Ovary (tissue), 10 donors: ENCODE measurements at places on chromosomes 12 and 14. TPM values are rescaled to one million over a fixed set of nuclear protein-coding genes. Genes with fewer than 3 reads are reported as not detected.

Gene KCNMB4
- total RNA-seq, result 5.5 TPM

Gene RNASE7
- total RNA-seq, result not detected

Gene OR10AD1
- total RNA-seq, result not detected

Gene SRRM4
- not detected for total RNA-seq

Gene C3AR1
- 5.1 TPM for total RNA-seq

Gene PDE3A
- 7.0 TPM for total RNA-seq

- DNase-seq, result no peak
Observed at GRCh38 chr14:32986791-32987540, 48.3 kb downstream of the NPAS3 start.

DNA sequence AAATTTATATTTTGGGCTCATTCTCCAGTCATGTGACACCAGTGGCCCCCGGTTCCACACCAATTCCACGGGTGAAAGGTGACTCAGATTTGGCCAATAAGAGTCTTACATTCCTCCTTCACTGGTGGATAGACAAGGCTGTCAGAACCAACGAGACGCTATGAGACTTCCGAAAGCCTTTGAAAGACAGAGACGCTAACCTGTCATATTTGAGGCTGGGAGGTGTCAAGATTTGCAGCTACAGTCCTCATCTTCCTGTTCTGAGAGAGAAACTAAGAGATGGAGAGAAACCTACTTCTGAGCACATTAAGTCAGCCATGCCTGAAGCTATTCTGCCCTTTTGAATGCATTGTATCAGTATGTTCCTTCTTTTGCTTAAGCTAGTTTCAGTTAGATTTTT lies 171.2 kb downstream of the FLRT2 start:
- DNase-seq, result no peak

GRCh38 chr14:104130974-104131651 lies 7.3 kb upstream of the KIF26A start:
- DNase-seq, result peak; percentile 42

DNA sequence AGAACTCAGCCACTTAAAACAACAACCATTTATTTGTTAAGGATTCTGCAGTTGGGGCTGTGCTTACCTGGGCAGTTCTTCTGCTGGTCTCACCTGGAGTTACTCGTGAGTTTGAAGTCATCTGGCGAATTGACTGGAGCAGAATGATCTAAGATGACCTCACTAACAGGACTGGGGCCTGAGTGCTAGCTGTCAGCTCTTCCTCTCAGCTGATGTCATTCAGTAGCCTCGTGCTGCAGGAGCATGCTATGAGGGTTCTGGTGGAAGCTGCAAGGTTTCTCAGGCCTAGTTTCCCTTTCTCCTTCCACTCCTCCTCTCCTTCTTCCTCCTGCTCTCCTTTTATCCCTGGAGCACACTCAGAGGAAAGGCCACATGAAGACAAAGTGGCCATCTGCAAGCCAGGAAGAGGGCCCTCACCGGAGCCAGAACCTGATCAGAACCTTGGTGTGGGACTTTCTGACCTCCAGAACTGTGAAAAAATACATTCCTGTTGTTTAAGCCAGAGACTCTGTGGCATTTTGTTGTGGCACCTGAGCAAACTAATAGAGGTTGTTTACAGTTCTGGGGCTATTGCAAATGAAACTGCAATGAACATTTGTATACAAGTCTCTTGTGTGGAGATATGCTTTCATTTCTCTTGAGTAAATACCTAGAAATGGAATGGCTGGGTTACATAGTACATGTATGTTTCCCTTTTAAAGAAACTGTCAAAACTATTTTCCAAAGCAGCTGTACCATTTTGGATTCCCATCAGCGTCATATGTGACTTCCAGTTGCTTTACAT lies 21.9 kb upstream of the MAP3K9 start:
- no peak for DNase-seq

DNA sequence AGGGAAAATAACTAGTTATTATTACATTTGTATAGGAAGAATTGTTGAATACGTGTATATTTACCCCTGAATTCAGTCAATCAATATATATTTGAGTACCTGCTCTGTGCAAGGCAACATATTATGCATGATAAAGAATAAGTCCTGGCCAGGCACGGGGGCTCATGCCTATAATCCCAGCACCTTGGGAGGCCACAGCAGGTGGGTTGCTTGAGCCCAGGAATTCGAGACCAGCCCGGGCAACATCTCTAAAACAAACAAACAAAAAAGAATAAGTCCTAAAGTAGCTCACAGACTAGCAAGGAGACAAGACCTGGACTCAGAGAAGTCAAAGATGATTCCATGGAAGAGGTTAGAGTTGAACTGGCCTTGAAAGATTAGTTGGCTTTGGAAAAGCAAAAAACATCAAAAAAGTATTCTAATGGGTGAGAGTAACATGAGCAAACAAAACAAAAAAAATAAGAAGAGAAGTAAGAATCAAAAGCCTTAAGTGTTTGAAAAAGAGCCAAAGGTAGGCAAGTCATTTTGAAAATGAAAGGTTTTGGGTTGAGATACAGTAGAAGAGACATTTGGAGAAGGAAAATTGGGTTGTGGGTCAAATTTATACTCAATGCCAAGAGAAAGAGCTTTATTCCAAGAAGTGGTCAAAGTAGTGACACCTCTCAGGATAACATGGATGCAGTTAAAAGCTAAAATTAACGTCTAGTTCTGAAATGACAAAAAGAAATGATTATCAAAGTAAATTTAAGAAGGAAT lies 115.2 kb upstream of the BCAT1 start:
- DNase-seq, result no peak

DNA sequence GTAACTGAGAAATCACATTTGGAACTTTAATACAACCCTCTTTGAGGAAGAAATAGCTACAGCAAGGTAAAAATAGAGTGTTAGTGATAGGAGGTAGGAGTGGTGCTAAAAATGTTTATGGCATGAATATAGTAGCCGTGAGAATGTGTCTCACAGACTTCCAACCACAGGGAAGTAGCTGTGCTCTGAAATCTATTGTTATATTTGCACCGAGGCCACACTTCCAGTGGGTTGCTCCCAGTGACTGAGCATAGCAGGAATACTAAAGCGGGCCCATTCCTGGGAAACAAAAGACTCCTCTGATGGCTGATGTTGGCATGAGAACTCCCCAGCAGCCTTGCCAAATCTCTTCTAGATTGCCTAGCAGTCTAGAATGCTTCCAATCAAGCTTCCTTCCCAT lies 174.1 kb upstream of the PLXNC1 start:
- no peak for DNase-seq

DNA sequence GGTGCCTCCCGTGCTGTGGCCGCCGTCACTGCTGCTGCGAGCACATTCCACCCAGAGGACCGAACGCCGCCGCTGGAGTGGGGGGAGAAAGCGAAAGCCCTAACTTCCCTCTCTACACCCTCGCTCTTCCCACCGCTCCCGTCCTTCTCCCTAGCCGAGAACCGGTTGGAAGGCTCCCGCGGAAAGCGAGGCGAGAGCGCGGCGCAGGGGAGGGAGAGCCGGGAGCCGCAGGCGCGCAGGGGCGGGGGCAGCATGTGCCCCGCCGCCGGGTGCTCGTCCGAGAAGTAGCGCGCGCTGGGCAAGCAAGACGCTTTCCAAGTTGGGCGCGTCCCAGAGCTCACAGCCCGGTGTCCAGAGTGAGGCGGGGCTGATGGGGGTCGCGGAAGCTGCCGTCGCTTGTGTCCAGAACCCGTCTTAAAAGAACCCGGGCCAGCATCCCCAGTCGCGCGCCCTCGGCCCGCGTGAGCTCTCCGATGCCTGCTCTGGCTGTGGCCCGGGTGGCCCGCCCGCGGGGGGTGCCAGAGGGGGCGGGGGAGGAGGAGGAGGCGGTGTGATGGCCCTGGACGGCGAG lies at the start of gene TRHDE:
Gene TRHDE (plus strand): TSS at position 280 of the 571 bp plus-strand sequence. CDS start 274 bp downstream, at position 554.
- DNase-seq, result peak; percentile 77

GRCh38 chr12:39905152-39905551 lies 200.7 kb downstream of the SLC2A13 start:
- peak; percentile 40 for DNase-seq

DNA sequence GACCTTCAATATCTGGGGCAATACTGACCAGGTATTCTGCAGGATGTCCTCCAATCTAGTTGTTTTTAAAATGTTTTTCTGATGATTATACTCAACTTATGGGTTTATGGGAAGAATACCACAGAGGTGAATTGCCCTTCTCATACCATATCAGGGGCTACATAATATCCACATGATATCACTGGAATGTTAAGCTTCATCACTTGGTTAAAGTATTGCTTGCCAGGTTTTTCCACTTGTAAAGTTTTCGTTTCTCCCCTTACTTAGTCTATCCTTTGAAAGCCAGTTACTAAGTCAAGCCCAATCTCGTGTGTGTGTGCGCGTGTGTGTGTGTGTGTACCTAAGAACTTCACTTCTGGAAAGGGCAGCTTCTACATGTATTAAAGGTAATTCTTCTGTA lies 980.9 kb upstream of the FBXO33 start:
- DNase-seq, result no peak

DNA sequence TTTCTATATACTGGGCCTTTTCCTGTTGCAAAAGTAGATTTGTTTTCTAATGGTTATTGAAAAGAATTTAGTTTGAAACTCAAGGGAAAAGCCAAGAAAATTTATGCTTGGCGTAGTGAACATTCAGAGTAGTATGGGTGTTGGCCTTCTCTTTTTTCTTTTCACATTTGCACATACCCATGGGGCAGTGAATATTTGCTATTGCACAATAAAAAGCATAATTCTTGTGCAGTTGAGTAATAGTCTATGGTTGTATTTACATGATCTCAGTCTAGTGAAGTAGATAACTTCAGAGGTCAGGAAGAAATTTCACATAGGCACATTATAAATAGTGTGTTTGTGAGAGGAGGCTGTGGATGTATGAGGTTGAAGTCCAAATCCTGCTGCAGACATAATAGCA lies 158.1 kb downstream of the FLRT2 start:
- DNase-seq, result no peak

DNA sequence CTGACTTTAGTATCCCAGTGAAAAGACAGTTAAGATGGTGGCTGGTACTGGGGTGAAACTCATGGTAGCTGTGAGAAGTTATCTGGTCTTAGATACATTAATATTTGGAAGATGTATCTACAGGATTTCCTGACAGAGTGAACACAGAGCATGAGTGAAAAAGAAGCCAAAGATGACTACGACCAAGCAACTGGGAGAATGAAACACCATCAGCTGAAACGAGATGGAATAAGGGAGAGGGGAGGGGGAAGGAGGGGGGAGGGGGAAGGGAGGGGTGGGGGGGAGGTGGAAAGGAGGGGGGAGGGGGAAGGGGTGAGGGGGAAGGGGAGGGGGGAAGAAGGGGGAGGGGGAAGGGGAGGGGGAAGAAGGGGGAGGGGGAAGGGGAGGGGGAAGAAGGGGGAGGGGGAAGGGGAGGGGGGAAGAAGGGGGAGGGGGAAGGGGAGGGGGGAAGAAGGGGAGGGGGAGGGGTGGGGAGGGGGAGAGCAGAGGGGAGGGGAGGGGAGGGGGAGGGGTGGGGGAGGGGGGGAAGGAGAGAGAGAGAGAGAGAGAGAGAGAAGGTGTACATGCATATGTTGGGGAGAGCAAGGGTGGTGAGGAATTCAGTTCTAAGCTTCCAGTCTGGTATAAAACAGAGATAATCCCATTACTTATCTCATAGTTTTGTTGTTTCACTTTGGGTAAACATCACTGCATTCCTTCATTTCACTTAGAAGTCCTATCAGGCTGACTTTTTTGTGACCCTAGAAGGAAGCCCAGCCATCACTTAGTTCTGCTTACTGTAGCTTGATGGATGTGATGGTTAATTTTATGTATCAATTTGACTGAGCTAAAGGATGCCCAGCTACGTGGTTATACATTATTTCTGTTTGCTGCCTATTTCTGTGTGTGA lies 73.9 kb downstream of the SPPL3 start:
- DNase-seq, result no peak

DNA sequence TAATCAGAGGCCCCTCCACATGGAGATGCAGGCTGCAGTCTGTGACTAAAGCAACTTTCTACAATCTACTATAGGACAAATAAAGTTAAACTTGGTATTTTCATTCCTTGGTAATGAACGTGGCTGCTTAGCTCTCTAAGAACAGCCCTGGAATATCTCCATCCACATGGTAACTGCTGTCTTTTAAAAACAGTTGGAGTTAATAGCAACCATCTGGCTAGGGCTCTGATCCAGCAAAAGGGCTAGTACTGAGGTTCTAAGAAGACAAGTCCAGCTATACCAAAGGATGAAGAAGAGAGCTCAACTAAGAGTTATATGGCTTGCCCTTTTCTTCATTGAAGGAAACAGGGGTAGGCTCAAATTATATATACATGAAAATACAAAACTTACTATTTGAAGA lies 920.1 kb downstream of the FLRT2 start:
- DNase-seq, result no peak

GRCh38 chr14:56555921-56556570 lies 23.6 kb upstream of the TMEM260 start:
- no peak for DNase-seq

DNA sequence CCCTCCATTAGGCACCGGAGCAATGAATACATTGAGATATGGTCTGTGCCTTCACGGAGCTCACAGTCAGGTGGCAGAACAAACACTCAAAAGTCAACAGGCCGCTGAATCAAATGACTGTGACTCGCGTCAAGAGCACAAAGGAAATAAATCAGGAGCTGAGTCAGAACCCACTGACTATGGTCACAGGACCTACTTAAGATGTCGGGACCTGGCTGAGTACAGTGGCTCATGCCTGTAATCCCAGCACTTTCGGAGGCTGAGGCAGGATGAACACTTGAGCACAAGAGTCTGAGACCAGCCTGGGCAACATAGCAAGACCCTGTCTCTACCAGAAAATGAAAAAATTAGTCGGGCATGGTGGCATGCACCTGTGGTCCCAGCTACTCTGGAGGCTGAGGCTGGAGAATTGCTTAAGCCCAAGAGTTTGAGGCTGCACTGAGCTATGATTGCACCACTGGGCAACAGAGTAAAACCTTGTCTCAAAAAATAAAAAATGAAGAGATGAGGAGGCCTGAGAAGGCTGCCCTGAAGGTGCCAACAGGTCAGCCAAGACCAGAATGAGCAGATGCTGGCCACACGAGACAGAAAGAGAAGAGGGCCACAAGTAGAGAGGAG lies 19.9 kb downstream of the TMEM233 start:
- DNase-seq, result no peak

GRCh38 chr12:109617491-109617890 lies 43.9 kb downstream of the MVK start:
- DNase-seq, result no peak

DNA sequence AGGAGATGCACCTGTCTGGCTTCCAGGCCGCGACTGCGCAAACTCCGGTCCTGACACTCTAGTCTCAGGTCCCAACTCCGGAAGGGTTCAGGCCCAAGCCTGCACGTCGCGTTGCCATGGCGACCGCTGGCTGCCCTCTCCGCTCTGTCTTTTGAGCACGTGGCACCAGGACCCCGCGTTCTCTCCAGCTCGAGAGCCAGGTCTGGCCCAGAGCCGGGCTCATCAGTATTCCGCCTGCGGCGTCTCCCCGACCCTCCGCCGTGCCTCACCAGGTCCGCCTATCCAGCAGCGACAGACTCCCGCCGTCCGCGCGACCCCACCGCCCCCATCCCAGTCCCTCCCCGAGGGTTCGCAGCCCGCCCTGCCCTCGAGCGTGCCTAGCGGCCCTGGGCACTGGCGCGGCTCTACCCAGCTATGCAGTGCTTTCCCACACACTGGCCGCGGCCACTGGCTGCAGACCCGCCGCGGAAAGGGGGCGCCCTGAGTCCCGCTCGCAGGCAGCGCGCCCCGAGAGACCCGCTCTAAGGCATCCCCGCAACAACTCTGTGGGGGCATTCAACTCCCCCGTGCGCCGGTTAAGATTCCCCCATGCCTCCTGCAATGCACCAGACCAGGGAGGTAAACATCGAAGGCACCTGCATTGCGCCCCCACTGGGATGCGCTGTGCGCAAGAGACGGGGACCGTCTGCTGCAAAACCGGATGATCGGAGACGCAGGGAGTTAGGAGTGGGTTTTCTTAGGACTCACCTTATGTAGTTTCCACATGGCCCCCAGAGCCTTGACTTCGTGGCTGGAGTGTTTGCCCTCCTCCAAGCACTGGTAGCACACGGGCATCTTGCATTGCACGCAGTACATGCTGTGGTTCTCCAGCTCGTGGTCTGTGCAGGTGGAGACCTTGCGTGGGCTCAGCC lies 1.3 kb downstream of the TRIM9 start:
- peak; percentile 72 for DNase-seq
